Hippocampal formation (tissue), 2 donors: ENCODE measurements at places on chromosomes 7 and 10.

GRCh38 chr10:36388166-36388565 lies 737.2 kb upstream of the ANKRD30A start:
- DNase-seq: no peak

- no peak for DNase-seq
Measured at GRCh38 chr7:152956006-152956405, 196.5 kb downstream of the ACTR3B start.

- no peak for DNase-seq
Measured at GRCh38 chr10:65898055-65898454, 1027.8 kb upstream of the LRRTM3 start.

- no peak for DNase-seq
Measured at GRCh38 chr7:112708236-112708635, 82.0 kb downstream of the TMEM168 start.

DNA sequence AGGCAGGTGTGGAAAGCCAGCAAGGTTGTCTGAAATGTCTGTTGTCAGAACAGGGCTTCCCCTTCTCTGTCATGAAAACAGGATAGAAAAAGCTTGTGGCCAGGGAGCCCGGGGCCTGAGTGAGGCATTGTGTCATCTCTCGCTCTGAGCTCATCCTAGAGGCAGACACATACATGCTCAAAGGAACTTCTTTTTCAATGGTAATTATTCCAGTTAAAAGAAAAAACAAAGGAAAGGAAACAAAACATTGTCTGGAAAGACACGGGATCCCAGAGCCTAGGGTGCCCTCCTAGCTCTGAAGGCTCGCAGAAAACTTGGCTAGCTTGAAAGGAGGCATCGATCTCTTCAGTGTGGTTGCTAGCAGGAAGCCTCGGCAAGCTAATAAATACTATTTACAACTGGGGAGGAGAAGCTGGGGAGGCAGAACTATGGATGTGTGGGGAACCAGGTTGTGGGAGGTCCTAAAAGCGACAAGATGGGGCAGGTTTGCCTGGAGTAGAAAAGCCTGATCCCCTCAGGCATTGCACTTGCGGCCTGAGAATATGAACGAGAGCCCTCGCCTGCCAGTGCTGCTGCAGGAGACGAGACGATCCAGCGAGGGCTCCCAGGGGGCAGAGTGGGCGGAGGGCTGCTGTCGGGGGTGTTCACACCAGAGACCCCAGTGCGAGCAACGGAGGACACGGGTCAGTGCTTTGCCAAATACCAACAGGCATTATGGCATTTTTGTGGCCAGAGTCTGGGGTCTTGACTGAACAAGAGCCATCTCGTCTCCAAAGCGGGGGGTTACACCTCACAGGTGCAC lies 32.8 kb upstream of the DGKI start:
- DNase-seq: no peak

GRCh38 chr10:102269017-102269416 lies 23.7 kb downstream of the GBF1 start:
- DNase-seq: no peak

DNA sequence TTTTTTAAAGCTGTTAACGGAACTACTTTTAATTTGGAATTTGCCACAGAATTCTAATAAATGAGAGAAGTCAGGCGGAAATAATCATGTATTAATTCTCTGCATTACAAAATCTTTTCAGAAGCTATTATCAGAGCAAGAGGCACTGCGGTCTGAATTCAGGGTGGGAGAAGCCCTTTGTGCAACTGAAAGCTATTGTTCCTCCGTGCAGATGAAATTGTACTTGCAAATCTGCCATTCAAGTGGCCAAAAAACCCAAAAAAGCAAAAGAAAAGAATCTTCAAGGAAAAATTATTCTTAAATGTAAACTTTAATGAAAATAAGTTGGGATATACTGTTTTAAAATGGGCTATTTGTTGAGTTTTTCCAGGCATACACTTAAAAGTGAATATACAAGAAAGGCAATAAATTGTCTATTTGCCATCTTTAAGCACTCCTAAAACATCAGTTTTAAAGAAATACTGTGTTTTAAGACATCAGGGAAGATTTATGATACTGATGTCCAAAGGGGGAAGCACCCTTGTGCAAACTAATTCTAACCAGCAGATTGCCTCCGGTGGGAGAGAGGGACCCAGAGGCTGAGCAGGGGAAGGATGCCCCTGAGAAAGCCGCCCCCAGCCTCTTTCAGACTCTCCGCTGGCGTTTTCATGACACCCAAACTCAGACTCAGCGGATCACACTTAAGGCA lies 351.2 kb downstream of the DNAJB6 start:
- DNase-seq: no peak

- no peak for DNase-seq
Measured at GRCh38 chr10:50613150-50613549, 10.6 kb downstream of the SGMS1 start.

DNA sequence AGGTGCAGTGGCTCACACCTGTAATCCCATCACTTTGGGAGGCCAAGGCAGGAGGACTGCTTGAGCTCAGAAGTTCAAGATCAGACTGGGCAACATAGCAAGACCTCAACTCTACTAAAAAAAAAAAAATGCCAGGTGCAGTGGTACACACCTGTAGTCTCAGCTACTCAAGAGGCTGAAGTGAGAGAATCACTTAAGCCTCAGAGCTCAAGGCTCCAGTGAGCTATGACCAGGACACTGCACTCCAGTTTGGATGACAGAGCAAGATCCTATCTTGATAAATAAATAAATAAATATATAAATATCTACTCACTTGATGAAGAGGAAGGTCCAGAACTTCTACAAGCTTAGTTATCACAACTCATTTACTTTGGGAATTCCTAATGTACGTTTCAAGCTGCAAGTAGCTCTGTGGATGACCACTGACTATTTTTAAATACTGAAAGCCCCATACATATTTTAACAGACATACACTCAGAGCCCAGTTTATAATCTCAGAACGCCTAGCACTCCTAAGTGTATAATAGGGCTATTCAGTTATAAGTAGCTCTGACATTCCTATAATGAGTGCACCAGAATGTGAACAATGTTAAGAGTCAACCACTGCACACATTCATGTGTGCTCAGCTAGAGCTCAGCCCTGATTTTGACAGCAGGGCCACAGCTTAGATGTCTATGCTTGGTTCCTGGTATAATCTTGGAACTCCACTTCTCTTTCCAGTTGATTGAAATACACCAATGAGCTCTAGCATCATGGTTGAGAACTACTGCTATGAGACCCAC lies 119.1 kb downstream of the CUBN start:
- DNase-seq: no peak

- DNase-seq: no peak
Measured at GRCh38 chr7:93062599-93062998, 55.2 kb downstream of the SAMD9 start.

GRCh38 chr10:7121154-7121797 lies 289.6 kb downstream of the SFMBT2 start:
- DNase-seq: peak; percentile 48

DNA sequence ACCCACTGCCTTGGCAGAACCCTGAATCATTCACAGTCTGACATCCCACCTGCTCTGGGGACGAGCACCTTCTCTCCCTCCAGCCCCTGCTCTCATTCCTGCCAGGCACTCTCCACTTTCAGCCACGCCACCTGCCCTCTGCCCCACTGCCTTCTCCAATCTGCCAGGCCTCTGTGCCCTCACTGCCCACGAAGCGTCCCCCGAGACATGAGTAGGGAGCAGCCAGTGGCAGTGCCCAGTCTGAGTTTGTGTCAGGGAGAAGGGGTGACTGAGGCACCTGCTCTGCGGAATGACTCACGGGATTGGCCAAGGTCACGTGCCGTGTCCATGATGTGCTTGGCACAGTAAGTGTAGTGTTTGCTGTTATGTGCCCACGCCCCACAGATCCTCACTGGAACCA lies 215.2 kb upstream of the PPP2R2D start:
- no peak for DNase-seq

DNA sequence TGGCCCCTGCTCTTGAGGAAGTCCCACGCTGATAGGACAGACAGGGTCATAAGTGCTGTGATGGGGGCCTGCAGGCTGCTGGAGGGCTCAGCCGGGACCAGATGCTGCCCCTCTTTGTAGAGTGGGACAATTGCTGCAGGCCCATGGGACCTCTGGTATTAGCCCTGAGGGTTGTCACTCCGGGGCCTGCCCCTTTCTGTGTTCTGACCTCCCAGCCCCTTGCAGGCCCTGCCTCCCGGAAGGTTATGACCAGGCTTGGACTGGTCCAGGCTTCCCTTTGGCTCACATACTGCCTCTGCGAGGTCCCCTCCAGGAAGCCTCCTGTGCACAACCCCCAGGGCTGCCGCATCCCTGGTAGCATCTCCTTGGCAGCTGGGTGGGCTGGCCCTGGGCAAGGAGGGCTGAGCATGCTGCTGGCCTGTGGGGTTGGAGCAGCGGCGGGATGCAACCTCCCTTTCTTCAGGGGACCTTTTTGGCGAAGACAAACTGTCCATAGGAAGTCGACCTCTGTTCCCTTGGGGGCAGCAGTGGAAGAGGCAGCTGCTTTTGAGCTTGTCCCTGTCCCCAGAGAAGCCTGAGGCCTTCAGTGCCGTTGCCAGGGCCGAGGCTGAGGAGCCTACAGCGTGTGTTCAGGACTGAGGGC lies 8.8 kb downstream of the LIMK1 start:
- no peak for DNase-seq

GRCh38 chr10:23081891-23082290 lies 13.5 kb upstream of the MSRB2 start:
- DNase-seq: no peak

GRCh38 chr10:33233221-33233620 lies 101.2 kb downstream of the NRP1 start:
- no peak for DNase-seq

GRCh38 chr7:103762065-103762760 lies 227.2 kb downstream of the RELN start:
- DNase-seq: no peak
